RCC 7860 (cell line): ENCODE measurements at places on chromosomes 5 and 9.
A peak's percentile ranks its signal among the peaks of the same experiment; 100 is the strongest.

- DNase-seq: no peak
Observed at GRCh38 chr9:88998911-88999310, 7.6 kb downstream of the S1PR3 start.

DNA sequence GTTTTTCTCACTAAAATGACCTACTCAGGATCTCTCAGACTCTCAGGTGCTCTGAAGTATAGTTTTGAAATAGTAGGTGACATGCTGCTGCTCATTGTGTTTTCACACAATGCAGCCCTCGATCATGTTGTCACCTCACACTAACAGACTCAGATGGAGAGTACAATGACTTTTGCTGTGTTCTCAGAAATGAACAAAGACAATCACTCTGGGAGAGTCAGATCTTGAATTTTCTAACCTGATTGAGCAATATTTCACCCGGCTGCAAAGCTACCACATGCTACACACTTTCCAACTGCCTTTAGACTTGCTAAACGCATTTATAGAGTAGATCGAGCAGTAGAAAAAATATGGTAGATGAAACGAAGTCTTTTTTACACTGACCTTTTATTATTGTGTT lies 113.4 kb downstream of the ST8SIA4 start:
- no peak for DNase-seq

GRCh38 chr9:69086312-69086711 lies 50.8 kb downstream of the FXN start:
- no peak for DNase-seq

DNA sequence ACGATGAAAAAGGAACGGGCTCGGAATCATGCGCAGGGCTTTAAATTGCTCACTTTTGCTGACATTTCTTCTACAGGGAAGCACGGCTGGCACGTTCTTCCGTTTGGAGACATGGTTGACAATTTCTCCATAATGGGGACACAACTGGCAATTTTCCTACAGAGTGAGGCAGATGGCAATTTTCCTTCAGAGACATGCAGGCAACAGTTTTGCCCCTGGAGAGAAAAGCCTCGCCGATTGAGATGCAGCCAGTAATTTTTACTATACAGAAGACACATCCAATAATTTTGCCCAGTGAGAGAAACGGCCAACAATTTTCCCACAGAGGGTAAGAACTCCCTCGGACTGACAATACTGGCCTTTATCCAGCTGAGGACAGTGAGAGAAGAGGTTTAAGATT lies 90.9 kb upstream of the GPR151 start:
- DNase-seq: no peak

DNA sequence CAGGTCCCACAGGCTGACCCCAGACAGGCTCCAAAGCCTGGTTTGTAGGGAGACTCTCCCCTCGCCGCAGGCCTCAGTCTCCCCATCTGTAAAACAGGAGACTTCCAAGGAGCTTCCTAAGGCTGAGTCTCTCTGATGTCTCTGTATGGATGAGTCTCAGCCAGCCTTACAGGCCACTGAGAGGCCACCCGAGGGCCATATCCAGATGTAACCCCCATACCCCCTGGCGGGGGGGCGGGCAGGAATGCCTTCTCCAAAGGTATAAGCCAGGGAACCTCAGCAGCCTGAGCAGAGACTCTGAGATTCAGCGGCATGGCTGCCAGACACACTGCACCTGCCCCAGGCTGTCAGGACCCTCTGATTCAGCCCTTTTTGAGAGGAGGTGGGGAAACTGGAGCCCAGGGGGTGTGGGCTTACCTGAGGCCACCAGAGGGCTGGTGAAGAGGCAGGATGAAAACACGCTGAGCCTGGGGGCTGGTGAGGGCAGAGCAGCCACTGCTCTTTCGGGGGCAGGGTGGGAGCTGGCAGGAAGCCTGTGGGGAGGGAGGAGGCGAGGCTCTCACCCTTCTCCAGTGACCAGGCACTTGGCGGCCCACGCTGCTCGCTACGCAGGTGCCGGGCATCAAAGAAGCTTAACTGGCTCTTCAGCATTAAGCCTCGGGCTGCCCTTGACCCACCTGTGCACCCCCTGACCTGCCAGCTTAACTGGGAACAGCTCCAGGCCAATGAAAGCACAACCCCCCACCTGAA lies 5.5 kb upstream of the SUSD3 start:
- no peak for DNase-seq

DNA sequence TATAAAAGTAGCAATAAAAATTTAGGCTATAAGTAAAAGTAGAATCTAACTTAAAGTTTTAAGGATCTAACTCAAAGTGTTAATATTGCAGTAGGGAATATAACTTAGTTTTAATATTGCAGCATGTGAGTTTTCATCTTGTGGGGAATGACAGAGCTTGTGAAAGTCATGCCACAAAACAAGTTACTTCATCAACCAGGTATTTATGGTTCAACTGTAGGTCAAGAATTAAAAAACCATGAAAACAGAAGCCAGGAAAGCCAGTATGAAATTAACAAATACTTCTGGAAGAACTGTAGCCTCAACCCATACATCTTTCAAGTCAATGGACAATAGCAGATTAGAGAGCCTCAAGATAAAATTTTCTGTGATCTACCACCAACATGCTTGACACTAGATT lies 19.0 kb downstream of the HMGCS1 start:
- peak; percentile 26 for DNase-seq

DNA sequence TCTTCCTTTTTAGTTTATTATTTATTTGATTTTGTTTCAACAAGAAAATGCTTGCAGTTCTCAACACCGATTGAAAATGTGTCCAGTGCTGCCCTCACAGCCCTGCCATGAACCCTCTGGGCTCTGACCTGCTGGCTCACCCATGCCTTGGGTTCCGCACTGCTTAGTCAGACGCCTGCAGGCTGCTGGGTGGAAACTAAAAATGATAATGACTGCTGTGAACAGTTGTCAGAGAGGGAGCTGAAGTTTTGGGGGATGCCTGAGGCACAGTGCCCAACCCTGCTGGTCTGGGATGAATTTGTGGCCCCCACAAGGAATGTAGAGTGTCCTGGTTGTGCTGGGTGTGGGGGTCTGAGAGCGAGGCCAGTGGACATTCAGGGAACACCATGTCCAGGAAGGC lies 22.2 kb upstream of the CFAP157 start:
- no peak for DNase-seq

GRCh38 chr9:79266986-79267385 lies 304.8 kb upstream of the TLE4 start:
- no peak for DNase-seq

- DNase-seq: no peak
Observed at GRCh38 chr9:12681620-12682019, 11.6 kb upstream of the TYRP1 start.

DNA sequence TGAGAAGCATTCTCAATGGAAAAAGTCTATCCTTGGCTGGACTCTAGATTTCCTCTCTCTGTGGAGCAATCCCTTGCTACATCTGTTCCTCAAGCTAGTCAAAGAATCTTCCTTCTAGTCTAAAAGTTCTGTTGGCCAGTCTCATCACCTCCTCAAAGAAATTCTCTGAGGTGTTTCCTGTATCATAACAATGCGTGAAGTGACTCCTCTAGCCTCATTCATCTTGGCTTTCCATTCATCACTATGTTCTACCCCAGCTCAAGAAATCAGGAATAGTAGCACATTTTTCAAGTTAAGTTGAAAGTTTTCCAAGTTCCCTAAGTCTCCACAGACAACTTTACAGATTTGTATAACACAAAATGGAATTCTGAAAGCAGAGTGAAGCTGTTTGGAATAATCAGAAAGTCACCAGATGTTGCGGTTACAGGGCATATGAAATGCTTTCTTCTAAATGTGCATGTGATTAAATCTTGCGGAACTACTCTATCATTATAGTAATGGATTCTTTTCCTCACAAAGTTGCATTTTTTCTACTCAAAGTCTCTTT lies 176.6 kb upstream of the FREM1 start:
- DNase-seq: no peak

DNA sequence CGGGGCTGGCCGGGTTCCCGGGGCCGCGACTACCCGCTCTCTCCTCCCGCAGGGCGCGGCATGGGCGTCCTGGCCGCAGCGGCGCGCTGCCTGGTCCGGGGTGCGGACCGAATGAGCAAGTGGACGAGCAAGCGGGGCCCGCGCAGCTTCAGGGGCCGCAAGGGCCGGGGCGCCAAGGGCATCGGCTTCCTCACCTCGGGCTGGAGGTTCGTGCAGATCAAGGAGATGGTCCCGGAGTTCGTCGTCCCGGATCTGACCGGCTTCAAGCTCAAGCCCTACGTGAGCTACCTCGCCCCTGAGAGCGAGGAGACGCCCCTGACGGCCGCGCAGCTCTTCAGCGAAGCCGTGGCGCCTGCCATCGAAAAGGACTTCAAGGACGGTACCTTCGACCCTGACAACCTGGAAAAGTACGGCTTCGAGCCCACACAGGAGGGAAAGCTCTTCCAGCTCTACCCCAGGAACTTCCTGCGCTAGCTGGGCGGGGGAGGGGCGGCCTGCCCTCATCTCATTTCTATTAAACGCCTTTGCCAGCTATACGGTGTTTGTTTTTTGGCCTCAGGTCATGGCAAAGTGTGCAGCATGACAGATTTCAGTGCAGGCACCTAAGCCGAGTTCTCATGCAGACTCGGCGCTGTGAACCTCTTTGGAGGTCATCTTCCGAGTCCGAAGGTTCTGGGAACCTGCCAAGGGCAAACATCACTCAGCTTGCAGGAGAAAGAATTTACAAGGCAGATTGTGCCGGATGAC lies 516 bp downstream of the MRPL41 start:
- DNase-seq: peak; percentile 5

- DNase-seq: peak; percentile 41
Observed at GRCh38 chr5:103224118-103224893, 34.3 kb upstream of the MACIR start.

- DNase-seq: no peak
Observed at GRCh38 chr5:59317774-59318205, 575.7 kb downstream of the PDE4D start.

DNA sequence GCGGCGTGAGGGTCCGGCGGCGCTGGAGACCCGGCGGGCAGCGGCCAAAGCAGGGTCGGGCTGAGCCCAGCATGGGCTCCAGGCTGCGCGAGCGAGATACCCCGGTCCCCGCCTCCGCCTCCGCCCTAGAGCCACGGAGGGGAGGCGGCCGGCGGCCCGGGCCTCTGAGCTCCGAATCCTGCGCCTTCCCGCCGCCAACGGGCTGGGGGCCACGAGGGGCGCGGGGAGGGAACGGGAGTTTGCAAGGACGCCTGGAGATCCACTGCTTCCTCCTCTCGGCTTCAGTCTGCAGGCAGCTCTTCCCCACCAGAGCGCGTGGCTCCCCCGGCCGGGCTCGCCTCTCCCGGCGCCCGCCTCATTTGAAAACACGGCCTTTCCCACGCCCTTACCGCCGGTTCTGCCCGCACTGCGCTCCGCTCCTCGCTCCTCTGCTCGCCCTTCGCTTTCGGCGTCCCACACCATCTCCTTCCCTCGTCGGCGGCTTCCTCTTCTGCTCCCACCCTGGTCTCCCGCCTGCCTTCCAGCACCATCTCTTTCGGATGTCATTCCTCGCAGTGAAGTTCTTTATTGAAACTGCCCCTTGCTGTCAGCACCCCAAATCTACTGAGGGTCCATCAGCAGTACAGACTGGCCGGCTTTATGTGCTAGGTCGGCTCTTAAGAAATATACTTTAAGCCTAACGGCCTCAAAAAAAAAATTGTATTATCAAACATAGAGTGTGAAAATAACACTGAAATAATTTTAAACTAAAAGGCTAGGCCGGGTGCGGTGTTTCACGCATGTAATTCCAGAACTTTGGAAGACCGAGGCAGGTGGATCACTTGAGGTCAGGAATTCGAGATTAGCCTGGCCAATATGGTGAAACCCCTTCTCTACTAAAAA lies 105.0 kb upstream of the FAM120A start:
- no peak for DNase-seq

DNA sequence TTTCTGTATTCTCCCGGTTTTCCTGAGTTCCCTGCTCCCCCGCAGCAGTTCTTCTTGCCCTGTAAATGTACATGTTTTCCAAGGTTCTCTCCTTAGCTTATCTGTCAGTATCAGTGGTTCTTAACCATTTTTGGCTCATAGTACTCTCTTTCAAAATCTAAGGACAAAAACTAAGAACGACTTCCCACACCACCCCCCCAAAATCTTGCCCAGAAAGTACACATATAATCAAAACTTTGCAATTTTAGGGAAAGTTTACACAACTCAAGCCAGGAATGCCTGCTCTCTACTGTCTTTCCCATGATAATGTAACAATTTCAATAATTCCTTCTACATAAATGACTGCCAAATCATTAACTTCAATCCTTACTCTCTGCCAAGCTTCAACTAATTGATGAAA lies 4.5 kb downstream of the DCAF12 start:
- no peak for DNase-seq

GRCh38 chr9:109320331-109320741 lies 523 bp downstream of the EPB41L4B start:
- no peak for DNase-seq

- DNase-seq: no peak
Observed at GRCh38 chr5:111385051-111385450, 127.3 kb downstream of the STARD4 start.

- DNase-seq: no peak
Observed at GRCh38 chr9:18122171-18122570, 351.8 kb upstream of the ADAMTSL1 start.

DNA sequence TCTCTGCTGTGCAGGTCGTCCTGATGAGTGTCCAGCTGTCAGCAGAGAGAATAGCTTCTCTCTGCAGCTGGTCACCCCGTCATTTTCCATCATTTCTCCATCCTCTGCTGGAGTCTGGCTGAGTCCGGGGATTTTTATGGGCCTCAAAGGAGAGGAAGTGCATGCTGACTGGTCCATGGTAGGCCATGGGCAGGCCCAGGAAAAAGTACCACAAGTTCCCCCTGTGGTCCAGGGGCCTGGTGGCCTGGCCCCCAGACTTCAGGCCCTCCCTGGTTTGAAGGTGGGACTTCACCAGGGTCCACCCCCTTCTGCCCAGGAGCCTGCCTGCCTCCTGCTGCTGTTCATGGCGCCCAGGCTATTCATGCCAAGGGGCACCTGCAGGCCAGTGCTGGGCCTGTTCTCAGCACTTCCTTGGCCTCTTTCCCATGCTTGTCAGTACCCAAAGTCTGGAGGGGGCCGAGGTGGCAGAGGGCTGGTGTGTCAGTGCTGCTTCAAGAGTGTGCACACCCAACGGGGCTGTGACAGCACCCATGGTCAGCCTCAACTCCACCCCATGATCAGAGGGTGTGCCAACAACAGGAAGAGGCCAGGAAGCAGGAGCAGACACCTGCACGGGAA lies 7.3 kb upstream of the MTMR12 start:
- DNase-seq: no peak

DNA sequence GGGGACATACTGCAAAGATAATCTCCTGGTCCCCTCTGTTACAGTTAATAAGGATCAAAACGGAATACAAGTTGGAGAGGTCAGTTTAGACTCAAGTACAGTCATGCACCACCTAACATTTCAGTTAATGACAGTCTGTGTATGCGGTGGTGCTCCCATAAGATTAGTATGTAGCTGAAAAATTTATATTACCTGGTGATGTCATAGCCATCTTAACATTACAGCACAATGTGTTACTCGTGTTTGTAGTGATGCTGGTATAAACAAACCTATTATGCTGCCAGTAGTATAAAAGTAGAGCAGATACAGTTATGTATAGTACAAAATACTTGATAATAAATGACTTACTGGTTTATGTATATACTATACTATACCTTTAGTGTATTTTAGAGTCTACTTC lies 207.9 kb downstream of the GDNF start:
- no peak for DNase-seq

- DNase-seq: no peak
Observed at GRCh38 chr5:143760755-143761154, 51.2 kb upstream of the HMHB1 start.
